ENCODE measurements at places on chromosomes 2 and 18.

- no peak for DNase-seq
Measured at GRCh38 chr2:196961889-196962288, 35.4 kb upstream of the PGAP1 start.

DNA sequence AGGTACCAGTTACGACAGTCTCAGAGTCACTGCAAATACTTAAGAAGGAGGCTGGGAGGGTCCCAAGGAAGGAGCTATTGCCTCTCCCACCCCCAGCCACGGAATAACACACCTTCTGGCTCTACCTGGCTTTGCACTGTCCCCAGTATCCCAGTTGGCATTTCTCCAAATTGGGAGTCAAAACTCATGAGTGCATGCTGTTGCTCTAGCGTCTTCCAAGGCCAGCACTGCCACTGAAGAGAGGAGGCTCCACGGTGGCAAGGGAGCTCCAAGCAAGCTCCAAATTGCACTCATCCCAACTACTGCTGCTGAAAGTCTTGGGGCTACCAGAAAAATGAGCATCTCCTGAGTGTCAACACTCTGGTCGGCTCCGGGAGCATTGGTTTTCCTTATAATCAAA, 1.6 kb downstream of the SCTR start:
- no peak for DNase-seq

DNA sequence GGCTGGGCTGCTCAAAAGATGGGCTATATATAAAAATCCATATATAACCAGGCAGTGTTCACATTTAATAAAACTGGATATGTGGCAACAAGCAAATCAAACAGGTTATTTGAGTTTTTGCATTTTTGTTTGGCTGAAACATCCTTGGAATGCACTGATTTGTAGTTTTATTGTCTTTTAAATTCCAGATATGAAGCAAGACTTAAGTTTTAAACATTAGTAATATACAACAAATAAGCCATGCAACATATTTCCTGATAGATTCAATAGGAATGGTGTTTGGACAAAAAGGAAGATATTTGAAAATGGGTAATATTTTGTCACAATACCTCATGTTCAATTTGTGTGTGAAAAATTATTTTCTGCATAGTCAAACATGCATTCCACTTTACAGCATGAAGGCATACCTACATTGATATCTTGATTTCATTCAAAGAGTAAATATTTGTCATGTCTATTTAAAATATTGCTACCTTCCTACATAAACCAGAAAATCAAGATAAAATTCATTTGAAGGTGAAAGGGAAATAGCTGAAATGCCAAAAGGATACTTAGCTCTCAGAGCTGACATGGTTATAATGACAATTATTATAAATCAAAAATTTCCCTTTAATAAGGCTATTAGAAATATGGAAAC, 132.3 kb upstream of the NETO1 start:
- DNase-seq, result no peak

DNA sequence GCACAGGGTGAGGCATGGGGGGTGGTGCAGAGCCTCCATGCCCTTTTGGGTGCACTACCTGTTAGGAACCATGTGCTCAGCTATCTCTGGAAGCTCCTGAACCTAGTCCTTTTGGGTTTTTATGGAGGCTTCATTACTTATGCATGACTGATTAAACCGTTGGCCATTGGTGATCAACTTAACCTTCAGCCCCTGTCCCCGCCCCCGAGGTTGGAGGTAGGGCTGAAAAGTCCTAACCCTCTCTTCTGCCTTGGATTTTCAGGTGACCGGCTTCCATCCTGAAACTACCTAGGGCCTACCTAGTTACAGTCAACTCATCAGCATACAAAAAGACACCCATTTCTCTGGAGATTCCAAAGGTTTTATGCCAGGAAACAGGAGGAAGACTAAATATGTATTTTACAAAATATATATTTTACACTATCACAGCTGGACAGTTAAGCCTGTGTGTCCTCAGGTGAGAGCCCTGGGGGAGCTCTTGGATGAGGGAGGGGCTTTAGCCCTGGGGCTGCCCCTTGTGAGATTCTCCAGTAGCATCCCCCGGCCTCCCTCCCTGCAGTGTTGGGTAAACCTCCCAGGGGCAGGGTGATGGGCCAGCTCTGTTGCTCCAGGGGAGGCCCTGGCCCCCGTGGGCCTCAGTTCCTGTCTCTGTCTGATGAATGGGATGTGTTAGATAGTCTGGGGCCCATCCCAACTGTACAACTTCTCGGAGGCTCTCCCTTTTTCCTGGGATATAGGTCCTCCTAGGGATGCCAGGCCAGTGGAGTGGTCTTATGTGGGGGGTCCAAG, 24.1 kb downstream of the GLI2 start:
- DNase-seq, result no peak

GRCh38 chr2:163490281-163490680, 245.5 kb downstream of the FIGN start:
- no peak for DNase-seq

GRCh38 chr2:71683666-71684065, 230.3 kb downstream of the DYSF start:
- no peak for DNase-seq

DNA sequence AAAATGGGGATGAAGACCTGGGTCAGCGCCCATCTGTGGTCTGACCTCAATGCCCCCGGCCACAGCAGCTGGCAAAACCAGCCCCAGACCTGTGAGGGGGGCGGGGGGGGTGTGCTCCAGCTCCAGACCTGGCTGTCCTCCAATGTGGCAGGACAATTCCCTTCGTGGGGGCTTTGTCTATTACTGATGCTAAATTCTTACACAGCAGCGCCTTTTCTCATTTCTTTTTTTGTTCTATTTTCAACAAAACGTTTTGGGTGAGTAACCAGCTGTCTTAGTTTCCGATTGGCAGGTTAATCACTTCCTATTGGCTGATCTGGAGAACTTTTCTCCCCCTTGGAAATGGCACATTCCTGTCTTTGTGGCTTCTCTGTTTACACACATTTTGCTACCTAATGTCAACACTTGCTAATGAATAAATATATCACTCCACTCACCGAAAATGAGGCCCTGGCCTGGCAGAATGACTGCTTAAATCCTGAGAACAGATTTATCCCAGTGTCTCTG, 4.4 kb downstream of the SMAD7 start:
- DNase-seq, result no peak

- DNase-seq, result no peak
Measured at GRCh38 chr2:173590276-173590861, 235.7 kb downstream of the CDCA7 start.

DNA sequence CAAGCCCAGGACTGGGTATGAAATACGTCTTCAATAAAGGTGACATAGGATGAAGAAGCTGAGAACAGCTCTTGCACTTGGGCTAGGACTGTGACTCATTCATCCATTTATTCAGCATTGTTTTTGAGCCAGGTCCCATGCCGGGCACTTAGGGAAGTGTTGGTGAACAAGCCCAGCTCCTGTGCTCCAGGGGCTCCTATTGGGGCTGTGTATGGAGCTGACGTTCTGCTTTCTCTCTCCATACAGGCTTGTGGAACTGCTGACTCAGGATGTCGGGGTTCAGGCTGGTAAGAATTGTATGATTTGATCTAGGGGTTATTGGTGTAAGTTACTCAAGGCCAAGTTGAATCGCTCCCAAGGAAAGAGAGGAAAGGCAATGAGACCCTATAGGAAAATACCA, 24.0 kb downstream of the MYO7B start:
- DNase-seq, result no peak

- DNase-seq, result no peak
Measured at GRCh38 chr2:195898505-195899191, 170.0 kb downstream of the DNAH7 start.

- DNase-seq, result no peak
Measured at GRCh38 chr18:2326999-2327398, 244.3 kb downstream of the METTL4 start.

DNA sequence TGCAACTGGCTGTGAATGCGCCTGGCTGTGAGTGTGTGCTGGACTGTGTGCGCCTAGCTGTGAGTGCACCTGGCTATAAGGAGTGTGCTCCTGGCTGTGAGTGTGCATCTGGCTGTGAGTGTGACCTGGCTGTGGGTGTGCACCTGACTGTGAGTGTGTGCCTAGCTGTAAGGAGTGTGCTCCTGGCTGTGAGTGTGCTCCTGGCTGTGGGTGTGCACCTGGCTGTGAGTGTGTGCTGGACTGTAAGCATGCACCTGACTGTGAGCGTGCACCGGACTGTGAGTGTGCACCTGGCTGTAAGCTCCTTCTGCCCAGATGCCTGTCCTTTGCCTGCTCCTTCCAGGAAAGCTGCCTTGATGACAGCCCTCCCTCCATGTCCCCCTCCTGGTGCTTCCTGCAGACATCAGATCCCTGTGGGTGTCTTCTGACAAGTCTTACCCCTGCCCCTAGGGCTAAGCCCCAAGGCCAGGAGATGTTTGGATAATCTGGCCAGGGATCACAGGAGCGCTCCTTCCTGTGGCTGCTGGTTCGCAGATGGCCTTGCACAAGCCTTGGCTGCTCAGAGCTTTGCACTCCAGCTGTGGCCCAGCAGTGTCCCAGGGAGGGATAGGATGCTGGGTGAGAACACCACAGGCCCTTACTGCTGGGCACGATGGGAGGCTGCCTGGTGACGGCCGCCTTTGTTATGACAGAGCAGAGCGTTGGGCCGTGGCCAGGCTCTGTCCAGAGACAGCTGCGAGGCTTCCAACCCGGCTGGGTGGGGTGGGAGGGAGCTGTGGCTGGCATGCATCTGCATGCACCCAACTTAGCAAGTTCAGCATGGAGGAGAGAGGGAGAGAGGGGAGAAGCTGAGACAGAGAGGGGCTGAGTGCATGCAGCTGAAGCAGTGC, 89.9 kb downstream of the GLI2 start:
- no peak for DNase-seq

Measured in naive thymus-derived CD4-positive, alpha-beta T cell (primary cell).